ENCODE measurements at places on chromosomes 4 and X. TPM values are rescaled to one million over a fixed set of nuclear protein-coding genes. Genes with fewer than 3 reads are reported as not detected.

The MAGEB10 gene
- not detected for total RNA-seq

The TECRL gene
- total RNA-seq: not detected

The CLCN4 gene
- total RNA-seq: 7.6 TPM

The TSPAN7 gene
- total RNA-seq: 26.1 TPM

The TEX13D gene
- total RNA-seq: not detected

The KIF4A gene
- total RNA-seq: 2.0 TPM

The ASMT gene
- total RNA-seq: not detected

The SPANXN3 gene
- total RNA-seq: not detected

DNA sequence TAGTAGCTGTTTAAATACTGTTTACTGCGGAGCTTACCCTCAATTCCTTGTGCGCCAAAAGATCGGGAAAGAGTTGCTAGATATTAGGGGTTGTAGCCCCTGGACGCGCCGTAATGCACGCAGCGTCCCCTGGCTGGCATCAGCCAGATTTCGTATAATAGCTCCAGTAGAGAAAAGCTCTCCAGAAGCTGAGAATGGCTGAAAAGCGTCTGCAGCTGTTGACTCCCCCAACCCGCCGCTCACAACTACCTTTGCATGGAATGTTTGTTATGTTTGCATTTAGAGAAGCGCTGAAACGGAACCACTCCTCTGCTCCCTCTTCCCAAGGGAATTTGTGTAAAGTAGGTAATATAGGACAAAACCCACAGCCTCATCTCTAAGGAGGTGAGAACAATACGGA, 3.7 kb downstream of the DOCK11 start:
- DNase-seq: peak; percentile 22

DNA sequence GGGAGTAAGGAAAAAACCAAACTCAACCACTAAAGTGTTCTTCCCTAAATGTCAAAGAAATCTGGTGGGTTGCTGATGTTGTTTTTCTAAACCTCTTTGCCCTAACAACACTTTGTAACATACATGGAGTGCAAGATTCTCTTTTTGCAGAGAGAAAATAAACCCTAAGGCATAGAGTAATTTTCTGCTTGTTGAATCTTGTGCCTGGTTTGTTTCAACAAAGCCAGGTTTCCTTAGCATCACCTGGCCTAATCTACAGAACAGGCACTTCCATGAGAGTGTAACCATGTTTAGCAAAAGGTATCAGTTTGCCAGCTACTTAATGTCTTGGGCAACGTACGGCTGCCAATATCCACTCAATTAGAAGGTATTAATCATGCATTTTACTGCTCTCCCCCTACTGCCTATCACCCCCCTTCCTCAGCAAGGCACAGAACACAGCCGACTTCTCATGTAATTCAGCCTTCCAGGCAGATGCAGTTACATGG, 219.2 kb downstream of the MAML3 start:
- no peak for DNase-seq

DNA sequence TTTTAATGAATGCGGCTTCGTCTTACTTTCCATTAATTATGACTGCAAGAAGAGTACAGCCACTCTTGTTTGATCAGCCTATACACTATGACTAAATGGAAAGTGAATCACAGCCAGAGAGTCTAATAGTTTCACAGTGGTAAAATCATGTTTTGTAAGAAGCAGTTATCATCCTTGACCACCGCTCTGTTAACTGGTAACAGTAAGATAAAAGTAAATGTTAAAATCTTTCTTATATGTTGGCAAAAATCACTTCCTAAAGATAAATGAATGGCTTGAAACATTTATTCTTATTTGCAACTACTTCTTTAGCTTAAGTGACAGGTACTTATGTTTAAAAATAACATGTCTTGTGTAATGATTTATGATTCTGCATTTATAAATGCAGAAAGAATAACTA, 13.2 kb downstream of the GALNT7 start:
- DNase-seq: peak; percentile 20

DNA sequence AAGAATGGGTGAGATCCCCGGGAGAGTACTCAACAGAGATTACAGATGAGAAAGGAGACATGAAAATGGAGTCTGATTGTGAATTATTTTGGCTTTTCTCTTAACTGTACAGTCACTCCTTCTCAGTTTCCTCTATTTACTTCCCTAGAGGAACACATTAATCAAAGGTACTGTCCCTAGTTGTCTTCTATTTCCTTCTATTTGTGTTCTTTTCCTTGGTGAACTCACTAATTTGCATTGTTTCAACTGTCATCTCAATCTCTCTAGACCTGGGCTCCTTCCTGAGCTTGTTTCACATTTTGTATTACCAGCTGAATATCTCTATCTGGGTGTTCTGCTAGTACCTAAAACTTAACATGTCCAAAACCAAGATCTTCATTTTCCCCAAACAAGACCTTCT, 59.8 kb downstream of the ABCB7 start:
- DNase-seq: no peak

DNA sequence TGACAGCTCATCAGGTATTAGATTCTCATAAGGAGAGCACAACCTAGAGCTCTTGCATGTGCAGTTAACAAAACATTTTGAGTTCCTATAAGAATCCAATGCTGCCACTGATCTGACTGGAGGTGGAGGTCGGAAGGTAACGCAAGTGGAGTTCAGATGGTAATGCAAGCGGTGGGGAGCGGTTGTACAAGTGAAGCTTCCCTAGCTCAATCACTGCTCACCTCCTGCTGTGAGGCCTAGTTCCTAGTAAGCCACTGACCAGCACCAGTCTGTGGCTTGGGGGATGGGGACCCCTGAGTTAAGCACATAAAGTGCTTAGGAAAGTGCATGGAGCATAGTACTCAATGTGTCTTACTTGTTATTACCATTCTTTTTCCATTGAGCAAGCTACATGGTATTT, 983.2 kb upstream of the IGFBP7 start:
- no peak for DNase-seq

DNA sequence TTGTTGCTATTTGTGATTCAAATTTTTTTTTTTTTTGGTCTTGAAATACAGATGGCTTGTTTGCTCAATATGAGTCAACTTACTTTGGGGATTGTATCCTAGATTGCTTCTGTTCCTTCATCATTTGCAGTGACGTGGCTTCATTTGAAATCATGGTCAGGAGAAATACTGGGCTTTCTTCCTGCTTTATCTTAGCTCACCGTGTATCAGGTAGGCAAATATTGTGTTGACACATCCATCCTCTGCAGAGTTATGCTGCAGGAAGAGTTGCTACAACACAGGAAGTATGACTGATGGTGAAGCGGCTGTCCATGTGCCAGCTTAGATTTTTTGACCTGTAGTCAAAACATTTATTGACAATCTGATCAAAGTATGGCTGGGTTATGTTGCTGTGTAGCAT, 232.2 kb downstream of the C4orf33 start:
- DNase-seq: no peak

DNA sequence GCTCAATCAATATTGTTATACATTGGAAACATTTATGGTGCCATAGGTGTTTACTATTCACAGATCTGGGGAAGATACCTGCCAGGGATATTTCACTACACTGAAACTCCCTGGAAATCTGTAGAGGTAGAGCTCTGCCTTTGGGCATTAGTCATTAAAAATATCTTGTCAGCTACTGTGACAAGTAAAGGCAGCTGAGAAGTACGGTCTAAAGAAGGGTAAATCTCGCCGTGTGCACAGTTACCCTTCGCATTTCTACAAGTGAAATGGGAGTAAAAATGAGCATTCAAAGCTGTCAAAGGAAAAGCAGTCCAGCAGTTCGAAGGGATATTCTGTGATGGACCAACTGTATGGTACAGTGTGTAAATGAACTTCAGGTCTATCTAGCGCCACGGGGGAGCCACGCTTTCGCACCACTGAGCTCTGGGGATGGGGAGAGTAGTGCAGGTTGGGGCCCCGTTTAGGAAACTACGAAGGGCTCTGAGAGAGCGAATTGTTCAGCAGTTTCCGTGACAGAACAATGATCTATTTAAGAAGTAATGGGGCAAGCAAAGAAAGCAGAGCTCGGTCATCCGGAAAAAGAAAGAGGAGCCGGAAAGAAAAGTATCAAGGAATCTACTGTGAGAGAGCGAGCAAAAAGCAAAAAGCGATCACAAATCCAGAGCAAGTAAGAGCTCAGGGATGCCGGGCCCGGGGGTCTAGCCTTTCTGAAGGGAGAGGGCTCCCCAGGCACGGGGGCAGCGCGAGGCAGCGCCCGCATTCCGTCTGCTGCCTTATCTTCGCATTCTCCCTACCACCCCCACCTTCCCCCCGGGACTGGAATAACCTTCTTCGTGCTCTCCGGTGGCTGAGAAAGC, 646 bp downstream of the TIGD4 start:
- peak; percentile 36 for DNase-seq

GRCh38 chr4:81404294-81404693, 67.4 kb downstream of the RASGEF1B start:
- no peak for DNase-seq

DNA sequence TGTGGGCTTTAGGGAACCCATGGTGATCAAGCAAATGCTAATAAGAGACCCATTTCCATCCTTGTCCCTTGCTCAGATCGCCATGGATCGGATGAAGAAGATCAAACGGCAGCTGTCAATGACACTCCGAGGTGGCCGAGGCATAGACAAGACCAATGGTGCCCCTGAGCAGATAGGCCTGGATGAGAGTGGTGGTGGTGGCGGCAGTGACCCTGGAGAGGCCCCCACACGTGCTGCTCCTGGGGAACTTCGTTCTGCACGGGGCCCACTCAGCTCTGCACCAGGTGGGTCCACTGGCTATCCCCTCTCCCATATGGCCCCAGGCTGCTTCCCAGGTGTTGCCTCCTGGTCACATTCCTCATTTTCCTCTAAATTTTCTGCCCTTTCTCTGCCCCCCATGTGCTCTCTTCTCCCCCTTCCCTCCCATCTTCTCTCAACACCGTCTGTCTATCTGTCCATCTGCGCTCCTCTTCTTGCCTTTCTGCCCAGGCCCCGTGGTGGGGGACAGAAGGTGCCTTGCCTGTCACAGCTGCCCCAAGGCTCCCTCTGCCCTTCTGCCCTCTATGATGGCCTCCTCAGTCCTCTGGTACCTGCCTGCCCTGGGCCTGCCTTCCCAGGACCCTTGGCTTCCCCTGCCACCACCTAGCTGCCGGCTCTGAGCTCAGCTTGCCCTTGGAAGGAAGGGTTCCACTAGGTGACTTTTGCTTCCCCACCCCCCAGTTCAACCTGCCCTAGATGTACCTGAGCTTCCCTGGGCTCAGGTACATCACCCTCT, 5.2 kb downstream of the CDK16 start:
- DNase-seq: no peak

- no peak for DNase-seq
These were observed 48.9 kb downstream of the TMEM156 start for GRCh38 chr4:38983291-38983690.

GRCh38 chr4:27115221-27115620, 254.6 kb downstream of the STIM2 start:
- no peak for DNase-seq

DNA sequence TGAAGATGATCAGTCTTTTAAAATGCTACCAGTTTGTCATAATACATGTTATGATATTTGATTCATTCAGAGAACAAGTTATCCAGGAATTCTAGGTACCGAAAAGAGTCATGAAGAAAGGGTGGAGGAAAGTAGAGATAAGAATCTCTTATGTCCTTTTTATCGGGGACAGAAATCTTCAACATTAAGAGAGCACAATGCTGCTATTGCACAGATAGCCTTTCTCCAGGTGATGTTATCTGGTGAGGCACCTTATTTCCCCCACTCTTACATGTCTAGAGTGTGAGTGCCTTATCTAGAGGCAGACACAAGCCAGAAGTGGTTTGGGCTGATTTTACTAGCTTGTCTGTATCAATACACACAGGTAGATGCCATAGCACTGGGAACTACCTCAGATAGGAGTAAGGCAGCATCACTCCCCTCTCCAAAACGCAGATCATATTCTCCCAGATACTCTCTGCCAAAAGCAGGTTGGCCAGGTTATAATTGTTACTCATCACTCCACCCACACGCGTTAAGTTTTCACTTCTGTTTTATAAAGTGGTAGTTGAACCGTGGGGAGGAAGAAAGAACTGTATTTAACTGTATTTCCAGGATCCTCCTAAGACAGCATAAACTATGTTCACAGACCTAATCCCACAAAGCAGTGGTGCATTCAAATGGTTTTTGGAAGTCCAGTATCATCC, 38.4 kb downstream of the AREG start:
- DNase-seq: no peak

GRCh38 chr4:150436598-150437370, 145.2 kb upstream of the MAB21L2 start:
- no peak for DNase-seq

- DNase-seq: peak; percentile 55
These were observed 7.2 kb upstream of the MAGIX start for GRCh38 chrX:49155243-49155899.

DNA sequence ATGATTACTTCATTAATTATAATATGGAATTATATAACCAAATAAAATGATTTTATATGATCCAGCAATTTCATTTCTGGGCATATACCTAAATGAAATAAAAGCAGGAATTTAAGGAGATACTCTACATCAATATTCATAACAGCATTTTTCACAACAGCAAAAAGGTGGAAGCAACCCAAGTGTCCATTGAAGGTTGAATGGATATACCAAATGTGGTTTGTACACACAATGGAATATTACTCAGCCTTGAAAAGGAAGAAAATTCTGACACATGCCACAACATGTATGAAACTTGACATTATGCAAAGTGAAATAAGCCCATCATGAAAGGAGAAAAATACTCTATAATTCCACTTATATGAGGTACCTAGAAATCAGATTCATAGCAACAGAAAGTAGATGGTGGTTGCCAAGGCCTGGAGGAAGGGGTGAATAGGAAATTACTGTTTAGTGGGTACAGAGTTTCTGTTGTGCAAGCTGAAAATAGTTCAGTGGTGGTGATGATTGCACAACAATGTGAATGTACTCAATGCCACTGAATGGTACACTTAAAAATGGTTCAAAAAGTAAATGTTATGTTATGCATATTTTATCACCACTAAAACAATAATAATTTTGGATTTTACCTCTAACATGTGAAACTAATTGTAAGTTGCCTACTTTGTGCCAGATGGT, 471.5 kb downstream of the SPRY1 start:
- no peak for DNase-seq

DNA sequence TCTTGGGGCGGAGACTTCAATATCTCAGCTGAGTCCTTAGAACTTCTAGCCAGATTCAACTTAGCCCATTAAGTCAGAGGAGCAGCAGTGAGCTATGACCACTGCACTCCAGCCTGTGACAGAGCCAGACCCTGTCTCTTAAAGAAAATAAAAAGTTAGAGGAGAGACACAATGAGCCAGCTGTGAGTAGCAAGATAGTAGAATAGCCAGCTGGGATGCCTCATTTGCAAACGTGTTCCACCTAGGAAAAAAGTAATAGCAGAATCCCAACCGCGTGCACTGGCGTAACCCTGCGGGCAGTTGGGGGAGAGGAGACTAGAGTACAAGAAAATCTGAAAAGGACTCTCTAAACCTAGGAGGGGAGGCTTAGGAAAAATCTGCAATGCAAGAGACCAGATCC, 133.2 kb upstream of the ANXA3 start:
- DNase-seq: no peak

DNA sequence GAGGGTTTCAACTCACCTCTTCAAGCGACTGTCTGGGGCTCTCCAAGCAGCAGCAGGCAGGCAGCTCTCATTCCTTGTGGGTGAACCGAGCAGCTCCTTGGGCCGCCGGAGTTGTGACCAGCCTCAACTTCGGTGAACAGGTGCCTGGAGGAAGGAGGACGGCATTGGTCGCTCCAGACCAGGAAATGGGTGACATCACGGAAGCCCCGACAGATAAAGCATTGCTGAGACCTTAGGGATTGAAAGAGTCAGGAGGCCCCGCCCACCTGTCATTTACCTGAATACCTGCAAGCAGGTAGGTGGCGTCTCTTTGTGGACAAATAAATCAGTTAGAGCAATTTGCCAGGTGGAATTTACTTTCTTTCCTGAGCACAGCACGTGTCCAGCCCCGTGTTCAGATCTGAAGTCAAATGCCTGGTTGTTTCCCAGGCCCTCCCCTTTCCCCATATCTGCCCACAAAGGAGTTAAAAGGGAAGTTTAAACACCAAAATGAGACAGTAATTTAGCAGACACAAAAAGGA, at the start of gene LNX1:
LNX1 (minus strand) TSS at position 115 of the 521 bp plus-strand sequence. CDS start 17,484 bp downstream, outside the sequence.
- DNase-seq: peak; percentile 96
